Natural killer cell treated with Interleukin-12 subunit alpha and Interleukin-12 subunit beta and Interleukin-15 and Interleukin-18, amount 100 ng/mL, for 72 hours (primary cell): ENCODE measurements at places on chromosomes 5 and 9.

DNA sequence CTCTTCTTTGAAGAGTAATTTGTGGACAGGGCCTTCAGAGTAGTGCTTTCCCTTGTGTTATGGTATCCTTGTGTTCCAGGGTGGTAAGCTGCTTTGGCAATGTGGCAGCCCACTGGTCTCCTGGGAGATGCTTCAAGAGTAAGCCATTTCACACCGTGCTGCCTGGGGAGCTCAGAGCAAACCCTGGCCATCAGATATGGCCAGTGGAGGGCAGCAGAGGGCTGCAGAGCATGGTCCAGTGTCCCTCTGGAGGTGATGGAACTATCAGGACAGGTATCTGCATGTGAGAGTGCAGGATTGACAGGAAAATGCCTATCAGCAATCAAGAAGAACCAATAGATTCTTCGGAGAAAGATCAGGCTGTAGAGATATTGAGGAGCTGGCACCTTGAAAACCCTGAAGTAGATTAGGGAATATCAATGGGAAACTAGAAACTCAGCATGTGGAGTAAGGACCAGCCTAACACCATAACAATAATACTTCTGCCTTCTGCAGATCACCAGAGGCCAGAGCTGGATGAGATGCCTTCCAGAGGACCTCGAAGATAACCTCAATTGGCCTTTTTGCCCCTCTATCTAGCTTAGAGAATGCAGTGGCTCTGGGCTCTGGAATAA, 90.8 kb downstream of the PLPPR1 start:
- DNase-seq: no peak

GRCh38 chr9:22147813-22148527, 138.9 kb upstream of the CDKN2B start:
- no peak for DNase-seq

GRCh38 chr5:83396662-83397061, 74.9 kb upstream of the VCAN start:
- DNase-seq: no peak

DNA sequence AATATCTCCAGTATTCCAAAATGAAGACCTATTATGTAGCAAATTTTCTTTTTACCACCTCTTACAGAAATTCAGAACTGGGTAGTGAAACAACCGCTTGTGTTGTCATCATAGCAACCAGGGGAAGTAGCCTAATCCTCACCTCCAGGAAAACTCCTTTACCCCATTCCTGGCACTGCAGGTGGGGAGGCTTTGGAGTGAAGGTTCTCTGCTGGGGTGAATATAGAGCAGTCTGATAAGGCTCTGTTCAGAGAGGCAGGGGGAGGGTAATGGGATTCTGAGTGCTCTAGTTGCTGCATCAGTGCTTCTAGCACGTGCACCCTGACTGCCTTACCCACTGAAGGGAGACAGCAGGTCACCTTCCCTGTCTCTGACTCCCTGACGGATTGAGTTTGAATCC, 116.2 kb downstream of the MAN2A1 start:
- no peak for DNase-seq

GRCh38 chr5:120199559-120199958, 264.5 kb upstream of the PRR16 start:
- DNase-seq: no peak

GRCh38 chr5:68661237-68661636, 432.6 kb upstream of the SLC30A5 start:
- DNase-seq: no peak

GRCh38 chr5:56951126-56951945, 587 bp downstream of the MIER3 start:
- DNase-seq: no peak

DNA sequence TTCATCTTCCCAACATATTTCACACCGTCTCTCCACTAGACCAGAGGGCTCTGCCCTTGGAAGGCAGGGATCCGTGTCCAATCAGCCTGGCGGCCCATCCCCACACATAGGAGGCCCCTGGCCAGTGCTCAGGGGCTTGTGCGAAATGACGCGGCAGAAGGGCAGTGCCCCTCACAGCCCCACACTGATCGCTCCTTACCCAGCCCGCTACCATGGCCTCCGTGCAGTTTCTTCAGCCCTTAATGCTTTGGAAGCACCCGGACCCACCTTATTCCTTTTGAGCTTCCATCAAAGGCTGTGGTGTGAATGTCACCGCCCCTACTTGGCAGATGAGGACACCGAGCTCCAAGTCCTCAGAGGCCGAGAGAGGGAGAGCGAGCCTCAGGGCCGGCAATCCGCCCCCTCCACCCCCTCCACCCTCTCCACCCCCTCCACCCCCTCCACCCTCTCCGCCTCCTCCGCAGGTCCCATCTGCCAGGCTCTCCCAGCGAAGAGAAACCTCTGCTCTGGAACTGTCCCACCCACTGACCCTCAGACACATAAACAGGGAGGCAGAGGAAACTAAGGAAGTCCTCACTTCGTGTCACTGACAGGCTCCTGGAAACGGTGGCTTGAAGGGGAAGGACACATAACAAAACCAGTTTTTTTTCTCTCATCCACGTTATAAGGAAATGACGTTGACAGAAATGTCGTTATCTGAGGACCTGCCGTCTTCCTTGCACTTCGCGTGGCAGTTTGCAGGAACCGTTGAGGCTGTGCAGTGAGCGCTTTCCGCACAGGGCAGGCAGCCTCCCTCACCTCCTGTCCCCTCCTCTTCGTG, 13.9 kb downstream of the QSOX2 start:
- DNase-seq: no peak
